ENCODE measurements at places on chromosomes 7 and 10. TPM values are rescaled to one million over a fixed set of nuclear protein-coding genes. Genes with fewer than 3 reads are reported as not detected.
A peak's percentile ranks its signal among the peaks of the same experiment; 100 is the strongest.

The LIPJ gene
- total RNA-seq, result 0.13 TPM

The LMOD2 gene
- 86.1 TPM for total RNA-seq

The ATOH7 gene
- total RNA-seq, result 0.13 TPM

The ZCWPW1 gene
- total RNA-seq, result 5.2 TPM

The SHH gene
- under 0.01 TPM for total RNA-seq

The DKK1 gene
- total RNA-seq, result 0.84 TPM

The HTR7 gene
- total RNA-seq, result 0.18 TPM

The PIP gene
- total RNA-seq, result not detected

The GJD4 gene
- 2.0 TPM for total RNA-seq

DNA sequence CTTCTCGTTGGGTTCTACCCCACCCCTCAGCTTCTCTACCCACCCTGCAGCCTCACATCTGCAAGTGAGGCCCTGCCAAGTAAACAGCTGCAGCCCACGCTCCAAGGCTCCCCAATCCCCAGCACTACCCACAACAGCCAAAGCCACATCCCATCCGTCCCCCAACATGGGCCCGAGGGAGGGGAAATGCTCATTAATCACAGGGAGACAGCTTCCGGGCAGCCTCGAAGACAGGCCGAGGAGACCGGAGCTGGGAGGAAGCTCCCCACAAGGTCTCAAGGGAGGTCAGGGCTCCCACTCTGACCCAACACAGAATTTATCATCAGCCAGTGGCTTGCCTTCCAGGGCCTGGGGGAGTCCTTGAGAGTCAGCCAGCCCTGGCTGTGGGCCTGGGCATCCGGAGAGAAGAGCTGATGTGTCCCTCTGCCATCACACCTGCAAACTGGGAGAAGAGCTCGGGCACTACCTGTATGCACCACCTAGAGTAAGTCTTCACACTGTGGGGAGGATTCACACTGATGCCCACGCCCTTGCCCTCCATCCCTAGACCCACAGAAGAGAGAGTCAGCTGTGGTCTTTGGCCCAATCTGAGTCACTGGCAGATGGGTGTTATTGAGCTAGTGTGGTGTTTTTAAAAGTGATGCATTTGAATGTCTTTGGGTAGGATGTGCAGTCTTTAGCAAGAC is 115.5 kb upstream of the ZMIZ1 start:
- no peaks in the 10 kb centered on the region for H3K36me3 ChIP-seq
- peak; percentile 90 for DNase-seq
- H3K4me3 ChIP-seq, result no peak overlapping the region

DNA sequence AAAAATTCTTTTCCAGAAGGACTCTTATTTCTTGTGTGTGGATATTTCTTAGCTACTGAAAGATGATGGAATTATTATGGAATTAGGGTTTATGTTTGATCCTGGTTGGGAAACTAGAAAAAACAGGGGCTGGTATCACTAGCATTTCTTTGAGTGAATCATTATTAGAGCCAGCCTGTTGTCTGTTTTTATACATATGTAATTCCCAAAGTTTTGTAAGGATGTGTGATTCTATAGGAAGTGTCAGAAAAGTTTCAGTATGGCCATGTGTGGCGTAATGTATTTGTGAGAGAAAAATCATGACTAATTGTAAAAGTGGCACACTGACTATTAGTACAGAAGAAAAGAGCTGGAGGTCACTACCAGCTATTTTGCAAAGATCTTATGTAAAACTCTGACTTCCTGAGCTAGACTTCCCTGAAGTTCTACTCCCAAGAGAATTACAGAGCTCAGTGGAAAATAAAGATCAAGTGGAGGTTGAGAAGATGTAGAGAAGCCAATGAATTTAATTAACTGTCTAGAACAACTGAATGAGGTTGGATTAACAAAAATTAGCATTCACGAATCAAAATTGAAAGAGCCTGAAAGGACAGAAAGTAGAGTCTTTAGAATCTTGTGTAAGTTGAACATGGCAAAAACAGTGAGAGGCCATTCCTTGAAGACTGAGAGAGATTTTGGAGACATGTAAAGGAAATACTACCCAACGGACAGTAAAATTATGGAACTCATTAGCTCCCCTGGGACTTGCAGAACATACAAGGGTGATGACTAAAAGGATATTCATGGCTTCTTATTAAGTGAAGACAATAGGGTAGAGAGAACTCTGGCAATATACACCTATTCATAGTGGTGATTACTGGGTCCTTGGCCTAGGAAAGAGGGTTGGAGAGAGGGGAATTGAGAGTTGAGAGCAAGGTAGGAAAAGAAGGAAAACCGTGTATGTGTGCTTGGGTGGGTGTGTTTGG is 12.5 kb downstream of the ZNF365 start:
- H3K27me3 ChIP-seq, result no peaks in the 10 kb centered on the region
- H3K4me1 ChIP-seq, result no peaks in the 10 kb centered on the region
- H3K27ac ChIP-seq, result no peak overlapping the region
- no peaks in the 10 kb centered on the region for H3K36me3 ChIP-seq

DNA sequence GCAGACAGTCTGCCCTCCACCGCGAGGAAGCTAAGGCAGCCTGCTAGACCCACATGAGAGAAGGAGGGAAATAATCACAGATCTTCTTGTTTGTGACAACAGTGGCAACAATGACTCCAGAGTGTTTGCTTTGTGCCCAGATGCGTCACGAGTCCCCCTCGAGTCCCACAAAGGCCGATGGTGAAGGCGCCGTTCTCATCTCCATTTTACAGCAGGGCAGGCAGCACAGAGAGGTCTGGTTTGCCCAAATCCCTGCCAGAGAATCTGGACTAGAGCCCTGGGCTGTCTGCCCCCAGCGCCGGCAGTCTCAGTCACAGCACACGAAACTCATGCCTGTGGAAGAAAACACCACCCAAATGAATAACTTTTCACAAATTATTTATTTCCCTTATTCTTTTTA is 38.1 kb downstream of the KIAA1549 start:
- no peaks in the 10 kb centered on the region for H3K27me3 ChIP-seq
- no peak overlapping the region for H3K4me3 ChIP-seq
- DNase-seq, result no peak
- H3K27ac ChIP-seq, result no peak overlapping the region
- no peaks in the 10 kb centered on the region for H3K36me3 ChIP-seq

DNA sequence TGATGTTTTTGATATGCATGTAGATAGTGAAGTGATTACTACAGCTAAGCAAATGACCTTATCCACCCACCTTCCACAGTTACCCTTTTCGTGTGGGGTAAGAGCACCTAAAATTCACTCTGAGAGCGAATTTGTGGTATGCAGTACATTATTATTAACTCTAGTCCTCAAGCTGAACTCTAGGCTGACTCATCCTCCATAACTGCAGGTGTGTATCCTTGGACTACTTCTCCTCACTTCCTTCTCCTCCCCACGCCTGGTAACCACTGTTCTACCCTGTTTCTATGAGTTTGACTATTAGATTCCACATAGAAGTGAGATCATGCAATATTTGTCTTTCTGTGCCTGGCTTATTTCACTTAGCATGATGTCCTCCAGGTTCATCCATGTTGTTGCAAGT is 484.6 kb downstream of the GATA3 start:
- DNase-seq, result no peak
- H3K4me1 ChIP-seq, result no peaks in the 10 kb centered on the region
- no peak overlapping the region for H3K27ac ChIP-seq
- H3K4me3 ChIP-seq, result no peak overlapping the region
- H3K27me3 ChIP-seq, result no peaks in the 10 kb centered on the region
- no peaks in the 10 kb centered on the region for H3K36me3 ChIP-seq

DNA sequence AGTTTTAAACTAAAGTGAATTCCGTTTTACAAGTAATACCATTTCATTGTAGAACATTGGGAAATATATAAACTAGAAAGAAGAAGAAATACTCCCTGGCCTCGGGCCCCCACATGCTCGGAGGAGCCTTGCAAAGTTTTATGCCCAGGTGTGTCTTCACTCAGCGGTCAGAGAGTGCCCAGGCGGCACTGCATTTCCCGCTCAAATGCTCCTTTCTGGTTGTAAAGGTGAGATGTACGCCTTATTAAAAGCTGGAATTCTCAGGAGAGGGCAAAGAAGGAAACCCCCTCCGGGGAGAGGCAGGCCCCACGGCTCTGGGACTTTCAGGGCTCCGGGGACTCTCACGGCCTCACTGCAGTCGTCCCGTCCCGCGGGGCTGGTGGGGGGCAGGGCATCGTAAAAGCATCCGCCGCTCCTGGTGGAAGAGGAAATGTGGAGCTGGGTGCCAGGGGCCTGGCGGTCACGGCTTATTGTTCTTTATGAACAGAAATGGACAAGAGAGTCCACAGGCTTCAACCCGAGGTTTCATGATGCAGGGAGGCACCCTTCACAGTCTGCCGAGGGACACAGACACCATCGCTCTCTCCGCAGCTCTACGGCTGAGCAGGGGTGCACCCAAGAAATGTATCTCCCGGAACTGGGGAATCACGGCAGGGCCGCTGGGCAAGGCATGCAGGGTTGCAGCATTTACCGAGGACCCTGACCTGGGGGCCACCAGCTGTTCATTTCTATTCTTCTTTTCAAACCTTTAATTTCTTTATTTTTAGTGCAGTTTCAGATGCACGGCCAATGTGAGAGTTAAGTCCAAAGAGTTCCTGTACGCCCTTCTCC is 47.7 kb upstream of the INPP5A start:
- no peak overlapping the region for H3K27ac ChIP-seq
- DNase-seq, result no peak
- peaks cover 2% of the 10 kb centered on the region for H3K27me3 ChIP-seq
- H3K4me1 ChIP-seq, result peaks cover 14% of the 10 kb centered on the region
- no peak overlapping the region for H3K4me3 ChIP-seq
- H3K36me3 ChIP-seq, result no peaks in the 10 kb centered on the region

DNA sequence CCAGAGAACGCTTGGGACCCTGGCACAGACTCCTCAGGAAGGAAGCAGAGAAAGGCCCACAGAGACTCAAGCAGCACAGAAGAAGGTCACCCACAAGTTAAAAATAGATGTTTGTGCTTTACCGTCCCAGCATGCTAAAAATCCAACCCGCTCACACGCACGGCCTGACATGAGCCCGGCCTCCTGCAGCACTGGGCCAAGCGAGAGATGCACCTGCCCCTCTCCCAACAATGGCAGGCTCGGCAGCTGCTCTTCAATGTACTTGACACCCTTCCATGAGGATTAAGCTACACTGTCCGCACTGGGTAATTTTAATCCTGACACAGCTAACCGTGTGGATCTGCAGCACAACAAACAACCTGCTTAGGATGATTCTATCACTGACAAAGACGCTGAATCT is 9.3 kb downstream of the DIP2C start:
- H3K4me1 ChIP-seq, result peaks cover 52% of the 10 kb centered on the region
- peak overlapping the region; percentile 85 for H3K27ac ChIP-seq
- no peak overlapping the region for H3K4me3 ChIP-seq
- peak; percentile 80 for DNase-seq
- H3K27me3 ChIP-seq, result no peaks in the 10 kb centered on the region

GRCh38 chr7:26135076-26135475 is 16.9 kb upstream of the NFE2L3 start:
- no peaks in the 10 kb centered on the region for H3K36me3 ChIP-seq
- no peak overlapping the region for H3K27ac ChIP-seq
- H3K4me3 ChIP-seq, result no peak overlapping the region
- peaks cover 2% of the 10 kb centered on the region for H3K27me3 ChIP-seq
- H3K4me1 ChIP-seq, result no peaks in the 10 kb centered on the region

DNA sequence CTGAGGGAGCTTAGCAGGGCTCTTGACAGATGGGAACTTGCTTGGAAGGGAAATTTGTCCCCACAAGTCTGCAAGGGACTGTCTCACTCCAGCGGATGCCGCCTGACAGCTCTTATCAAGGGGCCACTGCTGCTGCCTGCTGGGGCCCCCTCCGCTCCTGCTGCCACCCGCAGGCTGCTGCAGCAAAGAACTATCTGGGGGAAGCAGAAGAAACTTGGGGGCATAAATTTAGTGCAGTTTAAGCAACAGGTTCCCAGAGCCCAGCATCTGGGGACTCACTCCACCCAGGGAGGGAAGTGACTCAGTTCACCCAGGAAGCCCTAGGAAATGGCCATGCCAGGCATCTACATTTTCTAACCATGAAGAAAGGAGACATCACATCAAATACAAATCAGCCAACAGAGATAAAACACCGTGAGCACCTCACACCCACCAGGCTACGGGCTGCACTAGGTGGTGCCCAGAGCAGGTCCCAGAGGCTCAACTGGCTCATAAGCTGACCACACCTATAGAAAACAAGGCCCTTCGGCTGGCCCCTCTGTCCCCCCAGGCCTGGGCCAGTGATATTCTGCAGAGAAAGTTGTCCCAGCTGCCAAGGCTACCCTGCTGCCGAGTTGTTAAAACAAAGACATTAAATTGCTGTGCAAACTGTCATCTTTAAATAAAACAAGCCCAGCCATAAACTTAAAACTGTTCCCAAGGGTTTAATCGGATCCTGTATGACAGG is 3.7 kb downstream of the RGS10 start:
- H3K4me3 ChIP-seq, result no peak overlapping the region
- no peak overlapping the region for H3K27ac ChIP-seq
- peaks cover 16% of the 10 kb centered on the region for H3K27me3 ChIP-seq
- no peaks in the 10 kb centered on the region for H3K36me3 ChIP-seq
- DNase-seq, result no peak

- no peaks in the 10 kb centered on the region for H3K36me3 ChIP-seq
- peak overlapping the region; percentile 72 for H3K27ac ChIP-seq
- H3K4me3 ChIP-seq, result no peak overlapping the region
- H3K4me1 ChIP-seq, result peaks cover 14% of the 10 kb centered on the region
Measured at GRCh38 chr10:6729861-6730344, 149.8 kb upstream of the PRKCQ start.

DNA sequence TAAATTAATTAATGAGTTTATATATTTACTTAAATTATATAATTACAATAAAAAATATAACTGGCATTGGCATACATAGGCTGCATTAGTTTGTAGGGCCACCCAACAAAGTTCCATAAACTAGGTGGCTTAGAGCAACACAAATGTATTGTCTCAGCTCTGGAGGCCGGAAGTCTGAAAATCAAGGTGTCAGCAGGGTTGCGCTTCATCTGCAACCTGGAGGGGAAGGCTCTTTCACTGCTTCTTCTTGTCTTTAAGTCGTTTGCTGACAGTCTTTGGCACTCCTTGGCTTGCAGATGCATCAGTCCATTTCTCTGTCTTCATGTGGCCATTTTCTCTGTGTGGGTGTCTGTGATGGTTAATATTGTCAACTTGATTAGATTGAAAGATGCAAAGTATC is 6.1 kb upstream of the BLVRA start:
- H3K4me3 ChIP-seq, result no peak overlapping the region
- H3K27me3 ChIP-seq, result peaks cover under 1% of the 10 kb centered on the region
- no peaks in the 10 kb centered on the region for H3K36me3 ChIP-seq
- peaks cover 19% of the 10 kb centered on the region for H3K4me1 ChIP-seq
- DNase-seq, result no peak

DNA sequence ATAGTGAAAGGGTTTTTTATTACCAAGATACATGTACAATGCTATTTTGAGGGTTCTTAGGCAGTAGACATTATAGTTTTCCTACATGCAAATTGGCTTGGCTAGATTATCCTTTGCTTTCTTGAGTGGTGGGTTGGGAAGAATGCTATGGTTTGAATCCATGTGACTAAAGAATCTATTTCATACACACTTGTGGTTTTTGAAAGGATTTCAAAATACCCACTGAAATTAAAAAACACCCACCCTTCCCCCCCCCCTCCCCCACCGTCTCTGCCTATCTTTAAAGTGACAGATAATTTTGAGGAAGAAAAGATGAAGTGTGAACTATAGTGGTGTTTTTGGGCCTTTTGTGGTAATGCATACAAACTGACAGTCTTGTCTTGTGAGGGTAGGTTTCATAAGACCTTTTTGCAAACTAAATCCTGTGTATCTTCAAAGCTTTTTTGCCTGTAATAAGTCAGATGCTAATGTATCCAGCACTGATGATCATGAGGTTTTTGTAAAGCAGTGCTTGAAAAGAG is 90.9 kb downstream of the TPST1 start:
- DNase-seq, result no peak
- no peak overlapping the region for H3K4me3 ChIP-seq
- no peak overlapping the region for H3K27ac ChIP-seq
- H3K36me3 ChIP-seq, result no peaks in the 10 kb centered on the region
- no peaks in the 10 kb centered on the region for H3K27me3 ChIP-seq
